ENCODE measurements at places on chromosomes 5 and 9.

DNA sequence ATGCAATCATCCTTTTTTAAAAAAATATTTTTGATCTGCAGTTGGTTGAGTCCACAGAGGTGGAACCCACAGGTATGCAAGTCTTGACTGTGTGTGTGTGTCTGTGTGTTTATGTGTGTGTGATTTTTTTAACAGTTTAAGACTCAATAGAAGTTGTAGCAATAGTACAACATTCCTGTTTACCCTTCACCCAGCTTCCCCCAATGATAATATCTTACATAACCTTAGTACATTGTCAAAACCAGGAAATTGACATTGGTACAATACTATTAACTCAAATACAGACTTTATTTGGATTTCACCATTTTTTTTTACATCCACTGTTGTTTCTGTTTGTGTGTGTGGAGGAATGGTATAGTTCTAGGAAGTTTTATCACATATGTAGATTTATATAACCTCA is 81.8 kb downstream of the SV2C start:
- no peak for DNase-seq

GRCh38 chr5:65926276-65926783 is at the start of gene ERBIN:
TSS of gene ERBIN (plus strand) at chr5:65926575. CDS start at chr5:65992719, 66,144 bp downstream.
- peak; percentile 81 for DNase-seq

GRCh38 chr5:176902911-176903664 is 3.9 kb upstream of the HK3 start:
- DNase-seq = no peak

- no peak for DNase-seq
These were observed 1594.1 kb downstream of the EFNA5 start for GRCh38 chr5:106076655-106077054.

GRCh38 chr5:147568710-147569406 is 59.0 kb upstream of the DPYSL3 start:
- DNase-seq = no peak

- no peak for DNase-seq
These were observed 69.7 kb downstream of the TMEM174 start for GRCh38 chr5:73242735-73243134.

DNA sequence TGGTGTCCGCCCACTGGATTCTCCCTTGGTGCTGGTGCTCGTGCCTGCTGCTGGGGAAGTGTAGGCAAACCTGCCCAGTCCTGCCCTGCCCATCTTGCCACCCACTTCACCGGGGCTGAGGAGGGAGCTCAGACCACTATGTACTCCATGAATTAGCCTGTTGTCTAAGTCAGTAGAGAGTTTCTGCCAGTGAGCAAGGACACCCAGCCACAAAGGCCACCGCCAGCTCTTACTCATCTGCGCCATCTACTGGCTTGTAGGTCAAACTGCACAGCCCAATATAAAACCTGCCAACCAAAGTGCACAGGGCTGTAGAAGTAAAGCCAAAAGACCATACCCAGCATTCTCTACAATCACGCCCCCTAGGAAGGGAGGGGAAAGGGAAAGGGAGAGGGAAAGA is 102.3 kb downstream of the GLIS3 start:
- DNase-seq = no peak

DNA sequence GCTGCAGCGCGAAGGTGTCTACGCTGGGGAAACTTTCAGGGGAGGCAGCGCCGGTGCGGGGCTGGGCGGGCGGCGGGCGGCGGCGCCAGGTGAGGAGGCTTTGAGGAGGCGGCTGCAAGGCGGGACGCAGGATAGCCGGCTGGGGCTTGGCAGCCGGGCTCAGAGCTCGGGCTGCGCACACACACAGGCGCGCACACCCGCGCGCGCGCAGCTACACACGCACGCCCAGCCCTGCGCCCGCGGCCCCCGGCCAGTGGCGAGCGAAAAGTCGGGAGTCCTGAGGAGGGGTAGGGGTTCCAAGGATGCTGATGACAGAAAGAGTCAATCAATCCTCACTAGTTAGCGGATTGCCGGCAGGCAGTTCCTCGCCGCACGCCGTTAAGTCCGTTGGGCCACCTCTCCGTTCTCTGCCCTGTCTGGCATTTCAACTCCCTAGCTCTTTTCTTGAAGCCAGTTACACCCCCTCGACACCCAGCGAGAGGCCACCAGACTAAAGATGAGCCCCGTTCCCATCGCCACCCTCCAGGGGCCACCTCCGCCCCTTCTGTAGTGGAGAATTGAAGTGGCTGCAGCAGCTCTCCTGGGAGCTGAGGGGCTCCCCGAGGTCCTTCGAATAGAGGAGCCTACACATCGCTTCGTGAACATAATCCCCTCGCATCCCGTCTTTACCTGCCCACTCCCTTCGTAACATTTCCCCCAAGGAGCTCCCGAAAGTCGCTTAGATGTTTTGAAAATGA is 1640.3 kb upstream of the C9orf72 start:
- DNase-seq = no peak

DNA sequence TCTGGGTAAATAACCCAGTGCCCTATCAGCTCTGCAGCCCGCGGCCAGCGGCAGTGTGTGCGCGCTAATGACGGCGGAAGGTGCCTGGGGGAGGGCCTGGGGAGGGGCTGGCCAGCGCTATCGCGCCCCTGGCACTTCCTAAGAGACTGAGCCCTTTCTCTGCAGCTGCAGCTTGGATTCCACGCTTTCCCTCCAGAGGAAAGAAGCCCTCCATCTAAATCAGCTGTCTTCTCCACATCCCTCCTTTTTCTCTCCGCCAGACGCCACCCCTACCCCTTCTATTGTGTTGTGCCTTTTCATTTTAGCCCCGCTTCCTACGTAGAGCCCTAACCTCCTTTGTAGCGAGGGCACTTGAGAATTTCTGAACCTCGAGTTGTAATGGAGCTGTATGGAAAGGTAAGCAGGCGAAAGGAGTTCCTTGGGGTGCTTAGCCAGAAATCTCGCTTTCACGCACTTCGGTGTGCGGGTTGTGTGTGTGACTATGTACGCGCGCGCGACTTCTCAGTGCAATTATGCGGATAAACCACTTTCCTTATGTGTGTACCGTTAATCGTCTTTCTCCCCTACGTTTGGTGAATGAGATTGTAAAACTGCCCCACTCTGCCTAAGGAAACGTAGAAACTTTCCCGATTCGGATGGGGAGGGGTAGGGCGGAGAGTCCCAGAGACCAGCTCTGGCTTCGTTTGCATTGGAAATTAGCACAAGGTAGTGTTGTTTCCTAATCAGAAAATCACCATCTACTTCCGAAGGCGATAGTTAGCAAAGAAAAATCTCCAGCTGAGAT is 664 bp upstream of the RAB3C start:
- DNase-seq = no peak

DNA sequence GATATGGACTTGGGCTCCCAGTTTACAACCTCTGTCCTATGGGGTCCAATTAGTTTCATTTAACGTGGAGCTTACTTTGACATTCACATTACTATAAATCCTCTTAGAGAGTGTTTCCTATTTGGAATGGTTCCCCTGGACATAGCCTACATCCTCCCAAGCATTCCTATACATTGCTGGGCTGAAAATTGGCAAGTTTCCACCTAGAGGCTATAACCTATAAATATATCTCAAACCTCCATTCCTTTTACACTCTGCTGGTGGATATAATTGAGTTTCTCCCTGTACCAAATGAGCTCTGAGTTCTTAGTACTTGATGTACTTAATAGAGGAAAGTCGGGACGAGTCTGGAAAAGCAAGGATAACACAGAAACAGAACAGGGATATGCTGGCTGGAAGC is 172.8 kb downstream of the ASTN2 start:
- no peak for DNase-seq

DNA sequence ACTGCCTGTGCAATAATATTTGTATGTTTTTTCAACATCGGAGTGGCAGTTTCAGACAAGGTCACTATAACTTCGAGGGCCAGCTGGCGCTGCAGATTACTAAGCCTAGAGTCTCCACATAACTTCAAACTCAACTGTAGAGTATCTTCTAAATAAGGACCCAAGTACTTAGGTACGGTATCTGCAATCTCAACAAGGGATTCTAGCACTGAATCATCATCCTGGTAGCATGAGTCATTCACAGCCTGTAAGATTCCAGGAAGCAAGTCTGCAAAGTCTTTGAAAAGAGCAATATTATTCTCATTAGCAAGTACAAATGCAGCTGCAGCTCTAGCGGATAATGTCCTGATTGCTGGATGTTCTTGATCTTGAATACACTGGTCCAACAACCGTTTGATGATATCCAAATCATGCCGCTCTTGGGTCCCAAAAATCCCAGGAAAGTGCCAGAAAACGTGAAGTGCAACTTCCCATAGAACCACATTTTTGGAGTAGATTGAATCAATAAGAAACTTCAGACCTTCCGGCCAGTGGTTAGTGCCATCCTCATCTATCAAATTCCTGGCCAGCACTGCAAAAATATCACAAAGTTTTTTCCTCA is 654 bp downstream of the RANBP6 start:
- DNase-seq = peak; percentile 63

GRCh38 chr9:125663127-125663526 is 43.9 kb downstream of the MAPKAP1 start:
- DNase-seq = peak; percentile 48

DNA sequence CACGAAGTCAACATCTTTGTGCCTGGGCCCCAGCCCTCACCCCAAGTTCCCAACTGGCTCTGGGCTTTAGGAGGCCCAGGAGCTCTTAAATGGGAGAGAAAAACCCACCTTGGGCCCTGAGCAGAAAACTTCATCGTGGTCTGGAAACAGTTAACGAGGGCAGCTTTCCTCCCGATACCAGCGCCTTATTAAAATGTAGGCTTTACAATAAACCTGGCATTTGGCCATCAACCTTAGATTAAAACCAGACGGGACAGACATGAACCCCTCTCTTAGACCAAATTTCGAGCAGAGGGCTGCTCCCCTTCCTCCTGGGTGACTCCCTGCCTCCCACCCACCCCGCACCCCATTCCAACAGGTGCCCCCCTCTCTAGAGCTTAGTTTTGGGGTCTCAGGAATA is 39.4 kb downstream of the PRRX2 start:
- peak; percentile 35 for DNase-seq

GRCh38 chr5:133201310-133201709 is 149.5 kb downstream of the HSPA4 start:
- no peak for DNase-seq

DNA sequence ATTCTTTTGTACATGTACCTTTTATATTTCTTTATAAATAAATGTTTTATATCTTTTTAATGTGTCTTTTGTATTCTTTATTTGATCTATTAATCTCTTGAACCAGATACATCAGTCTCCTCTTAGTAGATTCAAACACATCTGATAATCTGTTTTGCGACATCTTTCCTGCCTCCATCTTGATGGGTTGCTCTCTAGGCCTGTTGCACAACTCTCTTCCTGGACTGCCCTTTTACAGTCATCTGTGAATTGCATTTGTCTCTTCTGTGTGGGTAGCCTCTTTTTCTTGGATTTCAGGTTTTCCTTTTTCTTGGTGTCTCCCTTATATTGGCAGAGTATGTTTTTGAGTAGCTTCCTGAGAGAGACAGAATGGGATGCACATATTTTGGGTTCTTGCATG is 6.2 kb downstream of the ZFYVE16 start:
- no peak for DNase-seq

DNA sequence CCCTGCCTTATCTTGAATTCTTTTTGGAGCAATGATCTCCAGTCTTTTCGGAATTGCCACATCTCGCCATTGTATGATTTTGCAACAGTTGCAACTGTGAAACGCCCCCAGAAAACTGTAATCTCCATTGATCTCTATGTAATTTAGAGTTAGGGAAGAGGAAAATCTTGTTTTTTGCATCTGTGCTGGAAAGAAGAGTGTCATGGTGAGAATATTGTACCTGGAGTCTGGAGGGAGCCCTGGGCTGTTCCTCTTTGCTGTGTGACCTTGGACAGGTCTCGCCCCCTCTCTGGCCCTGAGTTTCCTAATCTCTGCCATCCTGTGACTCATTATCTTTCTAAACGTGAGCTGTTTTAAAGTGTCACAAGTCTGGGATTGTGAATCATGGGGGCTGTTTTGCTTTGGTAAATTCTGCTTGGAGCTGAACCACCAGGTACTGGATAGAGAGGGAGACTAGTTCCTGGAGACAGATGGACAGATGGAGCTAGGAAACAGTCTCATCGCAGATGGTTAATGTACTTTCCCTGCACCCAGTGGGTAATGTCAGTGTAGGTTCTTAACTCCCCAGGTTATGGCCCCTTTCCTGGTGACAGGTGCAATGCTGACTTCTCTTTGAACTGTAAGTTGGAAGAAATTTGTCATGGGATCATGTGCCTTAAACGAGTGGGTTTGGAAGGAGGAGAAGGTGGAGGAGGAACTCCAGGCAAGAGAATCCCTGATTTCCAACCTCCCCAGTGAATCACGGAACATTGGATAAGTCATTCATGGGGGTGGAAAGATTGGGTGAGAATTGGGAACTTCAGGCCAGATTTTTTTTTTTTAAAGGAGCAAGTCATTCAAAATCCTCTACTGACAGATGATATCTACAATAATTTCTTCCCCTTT is 19.6 kb downstream of the PPARGC1B start:
- DNase-seq = no peak

DNA sequence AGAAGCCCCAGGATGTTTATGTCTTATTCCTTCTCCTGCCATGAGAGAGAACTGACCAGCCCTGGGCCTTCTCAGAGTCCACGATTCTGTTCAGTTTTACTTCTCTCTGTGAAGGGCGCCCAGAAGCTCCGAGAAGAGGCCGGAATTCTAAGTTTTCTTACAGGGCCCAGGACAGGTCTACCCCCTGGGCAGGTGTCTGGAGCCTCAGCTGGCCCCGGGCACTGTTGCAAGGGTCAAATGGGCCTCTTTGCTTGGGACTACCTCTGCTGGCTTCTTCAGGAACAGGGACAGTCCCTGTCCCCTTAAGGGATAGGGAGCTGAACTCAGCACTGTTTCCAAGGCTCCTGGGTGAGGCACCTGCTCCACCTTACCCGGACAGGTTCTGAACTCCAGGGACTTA is 55.0 kb downstream of the RASGEF1C start:
- DNase-seq = no peak

- no peak for DNase-seq
These were observed 90.9 kb upstream of the LMX1B start for GRCh38 chr9:126522612-126523356.

GRCh38 chr5:35129276-35129675 is 81.5 kb upstream of the AGXT2 start:
- peak; percentile 93 for DNase-seq

GRCh38 chr9:32487981-32488380 is 38.0 kb downstream of the RIGI start:
- peak; percentile 36 for DNase-seq

DNA sequence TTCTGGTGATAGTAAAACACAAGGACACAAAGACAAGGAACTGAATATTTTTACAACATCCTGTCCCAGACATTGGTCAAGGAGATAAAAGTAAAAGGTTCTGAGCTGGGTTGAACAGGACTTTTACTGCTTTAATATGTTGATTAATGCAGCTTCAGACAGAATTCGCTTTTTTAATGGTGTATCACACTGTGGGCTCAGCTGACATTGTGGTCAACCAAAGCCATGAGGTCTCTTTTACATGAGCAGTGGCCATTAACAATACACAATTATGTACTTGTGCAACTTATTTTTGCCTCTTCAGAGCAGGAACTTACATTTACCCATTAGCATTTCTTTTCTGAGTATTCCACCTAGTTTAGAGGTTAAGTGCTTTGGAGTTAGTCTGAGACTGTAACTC is 22.8 kb upstream of the ERBIN start:
- no peak for DNase-seq

GRCh38 chr9:76373173-76373783 is 20.9 kb downstream of the RFK start:
- peak; percentile 66 for DNase-seq
